ENCODE measurements at places on chromosomes 5 and 9. TPM values are rescaled to one million over a fixed set of nuclear protein-coding genes. Genes with fewer than 3 reads are reported as not detected.

- no peak for DNase-seq
These were observed 15.9 kb downstream of the PLPP1 start for GRCh38 chr5:55518831-55519390.

GRCh38 chr5:154786414-154786813 lies 31.2 kb downstream of the LARP1 start:
- DNase-seq: no peak

DNA sequence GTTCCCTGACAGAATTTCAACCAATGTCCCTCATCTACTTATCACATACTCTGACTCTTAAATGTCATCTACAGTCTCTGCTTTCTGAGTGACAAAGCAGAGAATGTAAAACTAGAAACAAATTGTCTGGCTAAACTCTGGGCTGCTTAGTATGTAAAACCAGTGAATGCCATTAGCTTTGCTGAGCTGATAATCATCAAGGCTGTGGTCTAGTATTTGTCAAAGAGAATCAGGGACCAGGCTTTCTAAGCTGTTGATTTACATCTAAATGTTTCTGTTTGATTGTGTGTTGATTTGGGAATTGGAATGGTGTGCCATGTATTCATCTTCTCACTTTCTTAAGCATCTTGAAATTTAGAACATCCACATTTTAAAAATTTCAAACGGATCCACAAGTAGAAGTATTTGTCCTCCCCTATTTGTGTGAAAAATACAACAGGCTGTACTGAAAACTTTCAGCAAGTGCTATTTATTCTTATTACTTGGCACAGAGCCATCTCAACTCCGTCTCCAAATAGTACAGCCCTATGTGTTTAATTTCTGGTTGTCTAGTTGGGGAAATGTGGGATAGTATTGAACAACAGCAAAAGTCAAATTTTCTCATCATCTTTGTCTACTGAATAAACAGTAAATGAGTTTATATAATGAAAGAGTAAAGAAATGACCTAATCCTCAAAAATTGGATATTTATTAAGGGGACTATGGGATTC lies 251.5 kb downstream of the KCTD16 start:
- no peak for DNase-seq

GRCh38 chr9:92607773-92608172 lies 62.2 kb downstream of the IPPK start:
- no peak for DNase-seq

QRFP gene
- total RNA-seq: not detected

TRPM3 gene
- 0.22 TPM for total RNA-seq

- no peak for DNase-seq
These were observed 123.8 kb downstream of the ASTN2 start for GRCh38 chr9:117290856-117291622.

RLN1 gene
- not detected for total RNA-seq

GRCh38 chr5:166553778-166554177 lies 1737.7 kb upstream of the WWC1 start:
- DNase-seq: no peak

ARID3C gene
- not detected for total RNA-seq

GRCh38 chr5:50749873-50750272 lies 83.4 kb downstream of the PARP8 start:
- no peak for DNase-seq

SPAAR gene
- 6.5 TPM for total RNA-seq

- DNase-seq: no peak
These were observed 6.8 kb downstream of the KDM4C start for GRCh38 chr9:6764523-6764922.

- no peak for DNase-seq
These were observed 19.0 kb downstream of the ADGRD2 start for GRCh38 chr9:124469011-124469832.

TRIP13 gene
- 0.44 TPM for total RNA-seq

GRCh38 chr5:143541943-143542797 lies 138.7 kb upstream of the NR3C1 start:
- DNase-seq: no peak

- no peak for DNase-seq
These were observed 5.9 kb downstream of the HDHD3 start for GRCh38 chr9:113370806-113371325.

DNA sequence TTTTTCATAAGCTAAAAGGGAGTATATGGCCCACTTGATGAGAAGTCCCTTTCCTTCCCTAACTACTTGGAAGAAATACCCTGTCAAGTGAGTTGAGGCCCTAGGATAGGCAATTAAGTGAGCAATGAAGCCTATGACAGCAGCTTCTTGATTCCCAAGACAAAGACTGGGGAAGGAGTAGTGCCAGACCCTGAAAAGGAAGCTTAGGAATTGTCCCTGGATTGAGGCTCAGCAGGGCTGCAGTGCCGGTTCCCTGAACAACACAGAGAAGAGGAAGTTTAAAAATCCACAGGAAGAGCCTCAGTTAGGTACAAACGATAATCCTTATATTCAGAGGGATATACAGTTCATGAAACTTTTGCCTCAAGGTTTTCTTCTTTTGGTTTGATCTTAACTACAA lies 61.8 kb upstream of the RAD23B start:
- no peak for DNase-seq

CHMP5 gene
- total RNA-seq: 56.9 TPM

DNA sequence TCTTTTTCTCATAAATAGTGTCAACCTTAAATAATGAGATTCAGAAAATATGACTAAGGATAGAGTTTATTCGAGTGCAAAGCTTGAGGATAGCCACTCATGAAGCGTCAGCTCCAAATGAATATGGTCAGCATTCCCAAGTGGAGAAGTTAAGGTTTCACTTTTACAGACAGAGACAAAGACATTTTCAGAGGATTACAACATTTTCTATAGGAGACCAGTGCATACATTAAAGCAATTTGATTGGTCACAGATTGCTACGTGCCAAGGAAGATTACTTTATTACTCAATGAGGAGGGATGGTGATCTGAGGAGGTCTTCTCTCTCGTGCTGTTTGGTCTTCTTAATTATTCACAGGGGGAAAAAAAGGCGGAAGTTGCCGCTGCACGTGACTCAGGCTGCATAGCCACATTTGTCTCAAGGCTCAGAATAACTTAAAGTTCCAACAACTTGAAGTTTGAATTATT lies 60.1 kb upstream of the SPATA31C2 start:
- no peak for DNase-seq

Measured in left ventricle myocardium inferior (tissue), 1 donor.